Stimulated activated CD8-positive, alpha-beta memory T cell treated with anti-CD3 and anti-CD28 coated beads, Interleukin-4, amount 100 ng/mL, for 1 hour (primary cell): ENCODE measurements at places on chromosomes 2 and 18.
A peak's percentile ranks its signal among the peaks of the same experiment; 100 is the strongest.

GRCh38 chr2:84881581-84882413, 913 bp upstream of the TRABD2A start:
- DNase-seq, result peak; percentile 61

DNA sequence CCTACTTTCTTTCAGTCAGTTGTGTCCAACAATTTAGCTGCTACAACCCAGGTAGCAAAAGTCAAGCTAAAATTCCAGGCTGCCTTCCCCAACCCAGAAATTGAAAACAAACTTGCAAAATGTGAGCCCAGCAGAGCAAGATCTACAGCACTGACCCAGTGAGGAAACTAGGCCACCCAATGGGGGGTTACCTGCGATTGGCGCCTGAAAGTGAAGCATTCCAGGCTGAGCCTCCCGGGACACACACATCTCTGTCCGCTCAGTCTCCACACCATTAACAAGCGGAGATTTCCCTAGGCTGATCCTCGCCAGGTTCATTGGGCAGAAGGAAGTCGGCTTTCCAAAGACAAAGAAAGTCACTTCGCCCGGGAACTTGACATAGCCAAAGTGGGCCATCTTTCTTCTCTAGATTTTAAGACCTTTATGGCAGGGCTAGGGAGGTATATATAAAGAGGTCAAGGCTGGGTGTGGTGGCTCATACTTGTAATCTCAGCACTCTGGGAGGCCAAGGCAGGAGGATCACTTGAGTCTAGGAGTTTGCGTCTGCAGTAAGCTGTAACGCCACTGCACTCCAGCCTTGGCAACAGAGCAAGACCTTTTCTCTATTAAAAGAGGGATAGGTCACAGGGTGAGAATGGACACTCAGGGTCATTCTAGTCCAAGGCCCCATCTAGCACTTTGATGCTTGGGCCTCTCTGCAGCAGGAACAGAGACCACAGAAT, 53.6 kb downstream of the TTC32 start:
- no peak for DNase-seq

GRCh38 chr2:17251171-17251570, 267.1 kb downstream of the RAD51AP2 start:
- DNase-seq, result no peak

- no peak for DNase-seq
These were observed 17.6 kb downstream of the SLC39A10 start for GRCh38 chr2:195674491-195675221.
